ENCODE measurements at places on chromosomes 11 and 22.

- no peak for DNase-seq
These were observed 6.5 kb downstream of the ADORA2A start for GRCh38 chr22:24433828-24434470.

- no peak for DNase-seq
These were observed 164.8 kb downstream of the C11orf87 start for GRCh38 chr11:109586789-109587188.

GRCh38 chr11:66663741-66664296 lies 13.9 kb downstream of the RBM4B start:
- no peak for DNase-seq

GRCh38 chr22:41943661-41944209 lies 3.2 kb downstream of the CENPM start:
- DNase-seq = no peak

DNA sequence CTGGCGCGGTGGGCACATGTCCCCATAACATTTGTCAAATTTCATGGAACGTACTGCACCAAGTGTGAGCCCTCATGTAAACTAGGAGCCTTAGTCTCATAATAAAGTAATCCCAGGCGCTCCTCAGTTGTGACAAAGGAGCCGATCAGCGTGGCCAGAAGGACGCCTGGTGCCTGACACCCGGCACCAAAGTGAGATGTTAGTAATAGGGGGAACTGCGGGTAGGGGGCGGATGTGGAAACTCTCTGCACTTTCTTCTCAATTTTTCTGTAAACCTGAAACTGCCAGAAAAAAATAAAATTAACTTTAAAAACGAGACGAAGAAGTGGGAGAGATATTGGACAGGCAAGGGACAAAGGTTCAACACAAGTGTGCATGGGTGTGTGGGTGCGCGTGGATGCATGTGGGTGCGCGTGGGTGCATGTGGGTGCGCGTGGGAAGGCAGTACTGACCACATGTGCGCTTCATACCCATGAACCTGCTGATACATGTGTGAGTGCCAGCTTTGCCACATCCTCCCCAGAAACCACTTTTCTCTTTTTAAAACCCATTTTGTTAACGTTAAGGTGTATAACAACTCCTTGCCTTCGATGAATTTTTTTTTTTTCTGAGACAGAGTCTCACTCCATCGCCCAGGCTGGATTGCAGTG lies 55.4 kb upstream of the LINC01488 start:
- DNase-seq = no peak

DNA sequence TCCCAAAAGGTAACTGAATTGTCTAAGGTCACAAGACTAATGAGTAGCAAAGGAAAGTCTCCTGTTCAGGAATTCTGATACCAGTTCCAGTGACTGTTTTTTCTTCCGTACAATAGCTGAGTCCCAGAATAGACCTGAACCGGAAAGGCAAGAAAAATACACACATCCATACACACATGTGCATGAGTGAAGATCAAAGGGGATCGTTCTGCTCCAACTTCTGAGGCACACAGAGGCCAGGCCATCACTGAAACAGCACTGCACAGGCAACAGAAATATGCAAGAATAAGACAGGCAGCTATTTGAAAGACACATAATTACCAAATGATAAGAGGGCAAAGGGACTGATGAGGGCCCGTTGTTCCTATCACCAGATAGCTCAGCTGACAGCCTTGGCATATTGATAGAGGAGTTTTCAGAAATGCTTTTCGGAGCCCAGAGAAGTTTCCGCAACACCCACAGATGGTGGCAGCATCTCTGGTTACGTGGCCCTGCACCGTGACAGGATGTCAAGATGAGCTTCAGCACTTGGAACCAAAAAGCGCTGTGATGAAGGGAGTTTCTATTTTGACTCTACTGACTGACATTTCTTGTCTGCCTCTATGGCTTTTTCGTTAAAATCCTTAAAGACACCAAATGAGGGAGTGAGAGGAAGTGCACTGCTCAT lies 280.6 kb downstream of the LARGE1 start:
- DNase-seq = no peak

GRCh38 chr11:29051935-29052334 lies 943.7 kb downstream of the METTL15 start:
- DNase-seq = no peak

- DNase-seq = no peak
These were observed 82.1 kb downstream of the CADM1 start for GRCh38 chr11:115421992-115422689.

- no peak for DNase-seq
These were observed 2.0 kb upstream of the NRGN start for GRCh38 chr11:124737638-124738305.

GRCh38 chr22:50274311-50274710 lies 4.1 kb upstream of the MAPK11 start:
- DNase-seq = no peak

- no peak for DNase-seq
These were observed 23.5 kb downstream of the TENM4 start for GRCh38 chr11:79417069-79417920.

- DNase-seq = no peak
These were observed 2.7 kb upstream of the PTPRJ start for GRCh38 chr11:47977623-47978022.

- DNase-seq = no peak
These were observed 68.7 kb upstream of the SYN3 start for GRCh38 chr22:33126881-33127280.

DNA sequence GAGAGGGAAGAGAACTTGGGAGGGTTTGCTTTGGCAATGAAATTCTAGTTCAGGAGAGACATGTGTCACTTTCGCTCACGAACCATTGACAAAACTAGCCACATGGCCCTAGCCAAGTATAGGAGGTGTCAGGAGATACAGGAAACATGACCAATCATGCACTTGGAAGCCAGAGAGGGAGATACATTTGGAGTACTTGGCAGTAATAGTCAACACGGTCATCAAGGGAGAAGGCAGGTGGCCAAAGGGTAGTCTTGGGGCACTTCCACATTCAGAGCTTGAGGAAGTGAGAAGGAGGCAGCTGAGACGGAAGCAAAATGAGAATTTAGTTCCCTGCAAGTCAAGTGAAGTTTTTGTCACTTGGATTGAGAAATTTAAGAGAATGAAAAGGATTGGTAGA lies 26.4 kb upstream of the KIRREL3 start:
- no peak for DNase-seq

DNA sequence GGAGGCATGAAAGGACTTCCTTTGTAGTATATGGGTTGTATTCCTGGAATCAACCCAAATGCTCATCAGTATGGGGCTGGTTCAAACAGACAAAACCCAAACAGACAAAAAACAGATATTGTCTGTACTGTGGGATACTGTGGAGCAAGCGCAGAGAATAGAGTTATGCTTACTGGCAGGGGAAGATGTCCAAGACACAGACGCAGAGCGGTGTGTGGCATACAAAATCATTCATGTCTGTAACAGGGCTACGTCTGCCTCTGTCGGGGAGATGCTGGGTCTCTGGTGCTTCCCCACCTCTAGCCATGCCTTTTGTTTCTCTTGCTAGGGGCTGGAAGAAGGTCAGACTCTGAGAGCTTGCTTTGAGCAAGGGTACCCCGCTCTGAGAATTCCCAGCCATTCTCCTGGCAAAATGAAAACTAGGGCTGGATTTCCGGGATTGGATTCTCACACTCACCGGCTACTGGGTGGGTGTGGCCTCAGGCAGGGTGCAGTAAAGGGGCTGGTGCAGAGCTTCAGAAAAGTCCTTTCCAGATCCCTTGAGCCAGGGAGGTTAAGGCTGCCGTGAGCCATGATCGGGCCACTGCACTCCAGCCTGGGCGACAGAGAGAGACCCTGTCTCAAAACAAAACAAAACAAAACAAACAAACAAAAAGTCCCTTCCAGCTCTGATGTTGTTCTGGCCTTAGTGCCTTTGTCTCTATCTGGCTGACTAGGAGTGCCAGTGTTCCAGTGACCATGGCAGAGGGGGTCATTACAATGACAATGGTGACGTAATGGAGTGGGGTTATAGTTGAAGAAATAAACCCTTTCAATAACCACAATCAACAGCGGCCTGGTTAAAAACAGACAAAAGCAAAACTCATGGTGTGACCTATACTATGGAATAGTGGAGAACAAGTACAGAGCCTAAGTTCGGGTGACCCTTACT lies 2.9 kb upstream of the ABCC8 start:
- DNase-seq = no peak

- no peak for DNase-seq
These were observed 58.7 kb downstream of the ZNF280B start for GRCh38 chr22:22449819-22450218.

DNA sequence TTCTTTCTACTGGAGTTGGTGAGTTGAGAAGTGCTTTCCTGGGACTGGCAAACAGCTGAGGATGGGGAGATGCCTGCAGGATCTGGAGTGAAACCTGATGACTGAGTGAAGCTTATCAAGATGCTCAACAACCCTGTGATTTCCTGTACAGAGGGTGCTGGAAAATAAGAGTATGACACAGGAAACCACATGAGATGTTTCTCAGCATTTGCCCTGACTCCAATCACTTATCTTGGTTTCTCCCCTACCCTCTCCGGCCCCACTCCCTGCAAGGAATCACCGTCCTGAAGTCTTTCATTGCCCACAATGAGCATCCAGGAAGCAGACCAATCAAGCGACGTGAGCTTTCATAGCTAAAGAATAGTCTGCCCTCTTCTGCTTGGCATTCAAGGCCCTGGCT lies at the start of gene MRGPRX2:
MRGPRX2 (minus strand) TSS at position 89 of the 400 bp plus-strand sequence. CDS start 4,315 bp downstream, outside the sequence.
- DNase-seq = no peak

GRCh38 chr11:120551191-120551590 lies 39.6 kb downstream of the GRIK4 start:
- no peak for DNase-seq

GRCh38 chr11:33859306-33859705 lies 32.6 kb downstream of the LMO2 start:
- DNase-seq = no peak

DNA sequence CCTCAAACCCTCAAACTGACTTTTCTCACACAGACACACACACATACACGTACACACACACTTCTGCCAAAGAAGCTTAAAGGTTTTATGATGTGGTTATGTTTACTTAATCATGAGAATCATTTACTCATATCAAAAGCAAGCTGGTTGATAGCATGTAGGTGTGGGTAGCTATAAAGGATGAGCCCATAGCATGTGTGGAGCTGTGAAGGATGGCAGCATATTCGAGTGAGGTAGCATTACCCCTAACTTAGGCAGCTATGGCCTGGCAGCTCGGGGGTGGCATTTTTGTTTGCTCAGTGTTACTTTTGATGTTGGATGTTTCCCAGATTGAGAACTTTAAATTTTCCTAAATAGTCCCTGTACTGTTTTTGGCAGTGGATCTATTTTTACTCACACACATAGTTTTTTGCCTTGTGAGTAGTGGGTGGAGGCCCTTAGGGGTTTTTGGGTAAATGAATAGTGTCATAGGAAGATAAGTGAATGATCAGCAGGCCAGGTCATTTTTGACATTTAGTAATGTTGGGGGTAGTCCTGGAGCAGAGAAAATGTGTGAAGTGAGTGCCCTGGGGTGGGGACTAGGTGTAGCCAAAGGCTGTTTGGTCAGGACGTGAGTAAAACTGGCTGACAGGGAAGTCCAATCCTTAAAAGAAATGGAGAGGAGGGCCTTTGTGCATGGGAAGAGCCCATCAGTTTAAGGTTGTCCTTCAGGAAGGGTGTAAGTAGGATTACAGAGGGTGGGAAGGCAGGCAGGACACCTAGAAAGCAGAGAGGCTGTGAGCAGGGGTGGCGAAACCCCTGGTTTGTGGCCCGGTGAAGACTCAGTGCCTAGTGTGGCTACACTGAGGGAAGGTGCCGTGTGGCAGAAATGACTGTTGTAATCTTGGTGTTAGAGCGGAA lies 7.1 kb downstream of the YWHAH start:
- no peak for DNase-seq

- DNase-seq = no peak
These were observed 2.9 kb downstream of the PIK3IP1 start for GRCh38 chr22:31289344-31289743.

- no peak for DNase-seq
These were observed 481.6 kb downstream of the SOX6 start for GRCh38 chr11:15874704-15875103.

- DNase-seq = peak; percentile 8
These were observed 462 bp downstream of the UBE2L6 start for GRCh38 chr11:57566905-57567514.

- DNase-seq = no peak
These were observed 6.3 kb upstream of the CYP2R1 start for GRCh38 chr11:14898355-14898754.

DNA sequence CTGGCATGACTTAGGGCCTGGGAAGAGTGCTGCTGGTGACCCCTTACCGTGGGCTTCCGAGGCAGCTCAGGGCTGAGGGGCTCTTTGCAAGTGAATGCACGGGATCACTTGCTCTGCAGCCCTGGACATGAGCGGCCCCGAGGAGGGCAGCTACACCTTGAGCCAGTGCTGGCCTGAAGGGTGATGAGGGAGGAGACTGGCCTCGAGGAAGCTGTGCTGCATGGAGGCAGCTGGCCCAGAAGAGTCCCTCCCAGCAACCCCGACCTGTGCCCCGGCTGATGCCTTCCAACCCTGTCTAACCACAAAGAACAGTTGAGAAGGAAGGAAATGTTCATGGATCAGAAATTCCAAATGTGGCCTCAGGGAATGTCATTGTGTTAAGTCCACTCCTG lies 45.2 kb downstream of the TBX1 start:
- no peak for DNase-seq

GRCh38 chr11:76671626-76672309 lies 1.2 kb upstream of the LRRC32 start:
- no peak for DNase-seq

GRCh38 chr11:19597876-19598275 lies 114.8 kb upstream of the NAV2 start:
- no peak for DNase-seq

- DNase-seq = no peak
These were observed 32.3 kb upstream of the P2RY2 start for GRCh38 chr11:73185680-73186293.

DNA sequence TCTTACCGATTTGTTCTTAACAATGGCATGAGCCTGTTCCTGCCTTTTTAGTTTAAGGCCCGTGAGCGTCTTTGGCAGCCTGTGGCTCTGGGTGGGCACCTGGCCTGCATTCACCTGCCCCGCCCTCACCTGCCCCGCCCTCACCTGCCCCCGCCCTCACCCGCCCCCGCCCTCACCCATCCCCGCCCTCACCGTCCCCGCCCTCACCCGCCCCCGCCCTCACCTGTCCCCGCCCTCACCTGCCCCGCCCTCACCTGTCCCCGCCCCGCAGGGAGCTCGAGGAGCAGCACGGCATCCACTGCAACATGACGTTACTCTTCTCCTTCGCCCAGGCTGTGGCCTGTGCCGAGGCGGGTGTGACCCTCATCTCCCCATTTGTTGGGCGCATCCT lies 14.2 kb downstream of the GATD1 start:
- DNase-seq = no peak

DNA sequence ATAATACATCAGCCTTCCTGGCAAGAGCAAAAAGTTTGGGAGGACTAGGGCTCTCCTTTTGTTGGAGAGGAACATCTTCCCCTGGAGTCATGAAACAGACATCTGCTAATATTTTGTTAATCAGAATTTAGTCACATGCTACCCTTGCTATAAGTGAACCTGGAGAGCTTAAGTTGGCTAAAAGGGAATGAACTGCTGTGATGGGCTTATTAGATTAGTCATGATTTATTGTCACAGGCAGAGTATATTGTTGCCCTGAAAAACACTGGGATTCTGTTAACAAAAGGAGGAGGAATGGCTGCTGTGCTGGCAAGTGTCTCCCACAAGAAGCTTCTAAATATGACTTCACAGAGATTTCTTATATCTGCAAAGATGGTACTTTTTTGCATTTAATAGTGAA lies 16.0 kb downstream of the TCP11L1 start:
- DNase-seq = no peak

All from stimulated activated CD8-positive, alpha-beta memory T cell treated with anti-CD3 and anti-CD28 coated beads, Interleukin-4, amount 100 ng/mL, for 4 hours (primary cell).